ENCODE measurements at places on chromosomes 5 and 9. TPM values are rescaled to one million over a fixed set of nuclear protein-coding genes. Genes with fewer than 3 reads are reported as not detected.
A peak's percentile ranks its signal among the peaks of the same experiment; 100 is the strongest.

Gene MPDZ
- total RNA-seq: 2.3 TPM

DNA sequence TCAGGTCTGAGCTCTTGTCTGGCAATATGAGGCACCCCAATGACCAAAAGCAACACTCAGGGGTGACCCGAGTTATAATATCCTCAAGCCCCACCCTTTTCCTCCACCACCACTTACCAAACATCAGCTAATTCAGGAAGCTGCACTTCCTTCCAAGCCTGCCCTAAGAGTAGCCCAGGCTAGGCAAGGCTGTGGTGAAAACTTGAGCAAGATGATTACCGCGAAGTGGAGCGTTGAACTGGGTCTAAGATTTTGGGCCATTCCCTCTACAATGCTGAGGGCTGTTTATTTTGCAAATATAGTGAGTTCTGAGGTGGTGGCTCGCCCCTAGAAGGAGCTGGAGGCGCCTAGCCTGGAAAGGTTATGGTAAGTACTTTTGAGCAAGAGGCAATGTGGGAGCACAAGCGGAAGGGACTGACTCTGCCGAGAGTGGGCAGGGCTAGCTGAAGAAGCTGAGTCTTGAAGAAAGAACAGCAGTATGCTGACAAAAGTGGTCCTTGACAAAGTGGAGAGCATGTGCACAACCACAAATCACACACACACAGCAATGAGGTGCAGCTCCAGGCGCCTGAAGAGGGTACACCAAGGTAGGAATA is at the start of gene HK3:
Gene HK3 (minus strand): TSS at position 51 of the 596 bp plus-strand sequence. CDS start 3,187 bp downstream, outside the sequence.
- DNase-seq: no peak

GRCh38 chr5:149636861-149637246 is 55.6 kb downstream of the ARHGEF37 start:
- DNase-seq: peak; percentile 90

- no peak for DNase-seq
These were observed 79.4 kb downstream of the SLC1A3 start for GRCh38 chr5:36685631-36686288.

DNA sequence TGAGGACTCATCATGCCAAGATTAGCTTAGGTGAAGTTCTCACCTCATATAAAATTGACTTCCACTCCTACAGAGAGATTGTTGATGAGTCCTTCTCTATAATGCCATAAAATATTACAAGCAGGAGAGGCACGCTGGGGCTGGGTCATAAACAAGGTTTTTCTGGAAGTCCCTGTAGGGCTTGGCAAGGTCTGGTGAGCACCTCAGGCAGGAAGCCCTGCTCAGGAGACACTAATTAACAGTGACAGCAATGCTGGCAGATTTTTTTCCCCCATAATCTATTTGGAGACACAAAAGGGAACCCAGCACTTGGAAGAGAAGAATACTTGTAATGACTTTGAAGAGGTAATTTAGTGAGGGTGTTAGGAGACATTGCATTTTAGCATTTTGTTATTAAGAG is 118.7 kb downstream of the DIRAS2 start:
- DNase-seq: peak; percentile 35

GRCh38 chr9:137295849-137296669 is 6.0 kb downstream of the NRARP start:
- DNase-seq: peak; percentile 43

- peak; percentile 40 for DNase-seq
These were observed at the start of gene LARP1 for GRCh38 chr5:154755361-154756008. TSS of gene LARP1 (plus strand) at chr5:154755377. CDS start at chr5:154755758, 381 bp downstream.

DNA sequence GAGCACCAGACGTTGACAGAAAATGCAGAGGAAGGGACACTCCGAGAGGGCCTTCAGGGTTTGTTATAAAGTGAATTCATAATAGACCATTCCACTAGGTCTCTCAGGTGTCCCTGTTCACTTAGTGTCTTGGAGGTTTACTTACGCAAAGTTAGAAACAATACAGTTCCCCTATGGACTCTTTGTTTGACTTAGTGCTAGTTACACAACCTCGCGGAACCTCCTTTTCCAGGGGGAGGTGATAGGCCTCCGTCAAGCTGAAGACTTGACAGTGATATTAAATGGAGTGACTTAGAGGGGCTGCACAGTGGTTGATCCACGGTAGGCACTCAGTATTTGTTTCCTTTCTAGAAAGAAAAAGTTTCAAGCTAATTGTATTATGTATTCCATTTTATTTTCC is 1.3 kb downstream of the CCT5 start:
- no peak for DNase-seq

DNA sequence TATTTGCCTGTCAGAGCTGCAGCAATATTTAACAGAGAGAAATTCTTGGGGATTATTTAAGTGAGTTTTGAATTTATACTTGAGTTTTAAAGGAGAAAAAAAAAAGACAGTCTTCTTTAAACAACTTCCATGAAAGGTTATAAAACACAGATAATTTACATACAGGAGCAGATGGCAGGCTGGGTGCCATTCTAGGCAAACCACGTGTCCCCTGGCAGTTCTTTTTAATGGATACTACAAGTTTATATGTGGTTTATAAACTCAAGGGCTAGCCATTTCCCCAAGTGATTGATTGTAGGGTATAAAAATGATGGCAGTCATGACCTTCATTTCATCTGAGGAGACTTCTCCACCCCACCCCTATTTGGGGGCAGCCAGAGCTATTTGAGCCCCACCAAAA is 166.6 kb downstream of the FSTL4 start:
- DNase-seq: no peak

Gene GDF9
- total RNA-seq: 0.69 TPM

DNA sequence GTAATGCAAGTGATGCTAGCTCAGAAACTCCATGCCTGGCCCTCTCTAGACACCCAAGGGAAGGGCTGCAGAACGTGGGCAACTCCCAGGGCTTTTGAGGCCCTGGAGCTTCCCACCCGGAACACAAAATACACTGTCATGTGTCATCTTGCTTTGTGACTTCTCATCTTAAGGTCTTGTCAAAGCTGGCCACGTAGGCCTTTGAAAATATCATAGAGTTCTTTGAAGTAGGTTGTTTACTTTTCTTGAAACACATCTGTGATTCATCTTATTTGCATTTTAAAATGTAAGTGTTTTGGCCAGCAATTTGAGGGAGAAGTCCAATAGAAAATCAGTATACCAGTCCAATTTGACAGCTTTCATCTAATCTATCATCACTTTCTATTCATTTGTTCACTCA is 40.2 kb upstream of the PALM2AKAP2 start:
- DNase-seq: no peak

DNA sequence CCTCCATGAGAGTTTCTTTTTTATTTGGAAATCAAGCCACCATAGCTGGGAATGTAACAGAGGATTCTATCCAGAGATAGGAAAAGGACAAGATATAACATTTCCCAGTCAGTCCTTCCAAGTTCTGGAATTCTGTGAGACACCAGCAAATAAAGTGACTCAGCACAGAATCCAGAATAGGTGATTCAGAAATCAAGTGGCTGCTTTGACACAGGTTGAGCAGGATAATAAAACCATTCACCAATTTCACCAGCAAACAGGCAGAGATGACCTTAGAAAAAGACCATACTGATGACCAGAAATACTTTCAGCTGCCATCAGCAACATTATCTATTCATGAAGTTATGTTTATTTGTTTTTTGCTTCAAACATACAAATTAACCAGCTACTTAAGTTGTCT is 491.5 kb upstream of the TUSC1 start:
- DNase-seq: no peak

GRCh38 chr5:127441799-127442484 is 75.5 kb upstream of the PRRC1 start:
- DNase-seq: no peak

Gene SNCAIP
- total RNA-seq: 1.3 TPM

Gene MAMDC4
- total RNA-seq: 11.0 TPM

Gene MROH2B
- not detected for total RNA-seq
